ENCODE measurements at places on chromosomes 5 and 9.

GRCh38 chr9:7788772-7789171, 10.8 kb downstream of the DMAC1 start:
- DNase-seq, result no peak

DNA sequence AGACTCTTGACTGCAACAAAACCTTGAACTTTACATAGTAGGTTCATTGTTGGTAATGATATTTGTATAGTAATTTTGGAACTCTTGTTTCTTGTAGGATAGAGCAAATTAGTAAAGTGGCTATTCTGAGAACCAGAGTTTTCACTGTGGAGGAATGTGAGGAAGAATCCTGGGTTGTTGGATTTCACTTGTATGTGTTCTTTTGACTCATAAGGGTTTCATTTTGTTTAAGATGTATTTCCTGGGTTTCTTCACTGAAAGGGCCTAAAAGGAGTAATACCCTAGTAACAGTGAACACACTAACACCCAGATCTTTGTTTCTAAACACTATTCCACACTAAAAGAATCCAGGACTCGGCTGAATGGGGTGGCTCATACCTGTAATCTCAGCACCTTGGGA, 20.1 kb downstream of the TTC1 start:
- DNase-seq, result no peak

DNA sequence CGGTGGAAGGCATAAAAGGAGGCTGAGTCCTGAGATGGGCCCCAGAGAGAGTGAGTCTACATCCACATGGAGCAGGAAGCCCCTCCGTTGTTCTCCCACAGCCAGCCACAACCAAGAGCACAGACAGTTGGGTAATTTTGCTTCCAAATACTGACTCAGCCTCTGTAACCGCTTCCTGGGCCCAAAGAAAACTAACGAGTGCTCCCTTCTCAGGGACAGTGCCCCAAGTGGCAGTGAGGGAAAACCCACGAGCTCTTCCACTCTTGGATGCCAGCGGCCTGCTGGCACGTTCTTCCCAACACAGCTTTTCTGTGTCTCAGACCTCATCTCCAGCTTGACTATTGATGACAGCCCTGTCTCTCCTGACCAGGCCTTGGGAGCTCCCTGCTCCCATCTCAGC, 207.6 kb downstream of the FSTL4 start:
- DNase-seq, result no peak

DNA sequence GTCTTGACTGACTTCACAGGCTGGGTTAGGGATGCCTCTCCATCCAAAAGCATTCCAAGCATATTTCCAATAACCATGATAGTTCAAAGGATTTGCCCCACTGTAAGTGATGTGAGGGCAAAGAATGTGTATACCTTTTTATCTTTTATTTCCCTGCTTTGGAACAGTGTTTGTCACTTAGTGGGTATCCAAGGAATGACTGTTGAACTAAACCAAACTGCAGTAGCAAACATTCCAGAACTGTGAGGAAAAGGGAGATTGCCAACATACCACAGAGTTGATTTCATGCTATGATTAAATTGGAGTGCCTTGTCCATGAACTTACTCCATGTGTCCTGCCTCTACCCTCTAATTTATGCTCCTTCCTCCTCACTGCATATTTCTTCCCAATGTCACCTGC, 400.0 kb downstream of the KIAA0825 start:
- DNase-seq, result no peak

DNA sequence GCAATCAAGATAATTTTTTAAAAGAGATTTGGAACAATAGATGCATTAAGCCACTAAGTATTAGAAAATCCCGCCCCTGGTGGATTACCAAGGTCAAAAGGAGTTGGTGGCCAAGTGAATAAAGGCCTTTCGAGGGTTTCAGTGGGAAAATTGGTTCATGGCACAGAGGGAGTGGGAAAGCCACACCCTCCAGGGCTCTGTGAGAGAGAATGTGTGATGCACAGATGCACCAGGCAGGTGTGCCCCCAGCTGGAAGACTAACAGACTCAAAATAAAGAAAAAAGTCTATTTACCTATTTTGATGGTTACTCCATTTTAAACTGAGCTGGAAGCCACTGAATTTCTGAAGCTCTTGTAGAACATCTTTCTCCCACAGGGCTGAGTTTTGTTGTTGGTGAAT, 278.0 kb downstream of the DRD1 start:
- no peak for DNase-seq

- DNase-seq, result no peak
Observed at GRCh38 chr9:71690689-71691435, 77.5 kb downstream of the CEMIP2 start.

DNA sequence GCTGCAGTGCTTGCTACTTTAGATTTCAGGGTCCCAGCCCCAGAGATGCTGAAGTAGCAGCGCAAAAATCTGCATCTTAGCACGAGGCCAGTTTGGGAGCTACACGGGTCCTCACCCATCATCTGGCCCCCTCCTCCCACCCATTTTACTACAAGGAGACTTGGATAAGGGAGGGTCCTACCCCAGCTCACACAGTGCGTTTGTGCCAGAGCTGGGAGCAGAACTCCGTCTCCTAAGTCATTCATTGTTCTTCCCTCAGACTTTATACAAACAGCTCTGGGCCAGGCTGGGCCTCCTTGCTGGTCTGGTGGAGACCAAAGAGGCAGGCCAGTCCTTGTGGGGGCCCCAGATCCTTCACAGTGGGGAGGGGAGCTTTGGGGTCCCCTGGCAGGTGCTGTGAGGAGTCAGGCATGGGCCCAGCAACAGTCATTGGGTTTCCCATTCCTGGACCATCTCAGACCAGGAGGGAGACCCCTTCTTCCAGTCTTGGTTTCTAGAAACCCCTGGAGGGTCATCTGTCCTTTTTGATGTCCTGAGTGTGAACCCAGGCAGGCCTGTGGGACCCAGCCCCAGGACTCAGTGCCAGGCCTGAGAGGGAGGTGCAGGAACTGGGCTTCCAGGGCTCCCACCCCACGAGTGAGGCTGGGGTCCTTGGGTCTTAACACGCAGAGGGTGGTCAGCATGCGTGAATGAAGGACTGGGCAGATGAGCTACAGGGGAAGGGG, 2.3 kb upstream of the IL17B start:
- no peak for DNase-seq

DNA sequence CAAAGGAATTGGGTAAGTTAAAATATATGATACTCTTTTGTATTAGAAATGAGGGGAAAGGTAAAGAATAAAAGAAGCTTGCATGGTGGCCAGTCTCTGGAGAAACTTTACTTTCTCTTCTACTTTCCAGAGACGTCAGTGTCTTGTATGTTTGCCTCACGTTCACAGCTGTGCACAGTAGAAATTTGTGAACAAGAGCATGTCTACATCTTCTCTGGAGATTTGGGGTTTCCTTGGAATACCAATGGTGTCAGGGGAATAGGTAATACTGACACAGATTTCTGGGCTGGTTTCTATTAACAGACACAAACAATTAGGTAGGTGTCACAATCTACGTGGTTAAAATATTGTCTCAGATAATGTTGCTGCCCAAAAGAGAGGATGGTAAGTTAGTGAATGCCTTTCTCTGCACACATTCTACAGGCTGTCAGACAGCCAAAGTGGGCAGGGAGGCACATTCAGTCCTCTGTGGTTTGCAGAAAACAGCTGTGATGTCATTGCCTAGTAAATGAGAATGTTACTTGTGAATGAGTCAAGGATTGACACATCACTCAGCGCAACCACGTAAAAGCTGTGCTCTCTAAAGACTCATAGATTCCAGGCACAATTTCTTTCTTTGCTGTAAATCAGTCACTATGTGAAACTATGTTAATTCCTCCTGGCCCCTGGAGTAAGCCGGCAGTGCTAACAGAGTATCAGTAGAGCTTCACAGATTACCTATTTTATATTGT, 397.1 kb downstream of the MAN2A1 start:
- DNase-seq, result peak; percentile 13

Data from stimulated activated CD8-positive, alpha-beta memory T cell treated with anti-CD3 and anti-CD28 coated beads, Interleukin-7, amount 100 ng/mL, for 4 hours (primary cell).